Breast epithelium (tissue), 4 donors: ENCODE measurements at places on chromosomes 7 and 10. TPM values are rescaled to one million over a fixed set of nuclear protein-coding genes. Genes with fewer than 3 reads are reported as not detected.

The UTF1 gene
- not detected for total RNA-seq

The SEMA3E gene
- 11.8 TPM for total RNA-seq

The CRYGN gene
- total RNA-seq = not detected

The HGF gene
- 15.7 TPM for total RNA-seq

The CYREN gene
- total RNA-seq = 41.6 TPM

The RSPH10B gene
- total RNA-seq = 0.16 TPM

The CTAGE8 gene
- 4.3 TPM for total RNA-seq
